ENCODE measurements at places on chromosomes 4 and X. TPM values are rescaled to one million over a fixed set of nuclear protein-coding genes. Genes with fewer than 3 reads are reported as not detected.

Gene ADH1A
- not detected for total RNA-seq

GRCh38 chr4:175953116-175953515 lies 112.5 kb upstream of the WDR17 start:
- no peak for DNase-seq

Gene SYN1
- total RNA-seq = 0.61 TPM

Gene CTAG1A
- total RNA-seq = not detected

Gene ARHGEF9
- 6.4 TPM for total RNA-seq

- DNase-seq = no peak
These were observed 4.3 kb upstream of the WDR13 start for GRCh38 chrX:48592971-48593370.

- peak; percentile 11 for DNase-seq
These were observed 593 bp downstream of the NPY1R start for GRCh38 chr4:163331629-163332376.

Gene TEX13B
- total RNA-seq = not detected

Gene MAMLD1
- total RNA-seq = not detected

- no peak for DNase-seq
These were observed 34.7 kb downstream of the ADD1 start for GRCh38 chr4:2878346-2878745.

Gene SNCA
- total RNA-seq = 125 TPM

Data from G401 (cell line).